Ovary (tissue), 10 donors: ENCODE measurements at places on chromosomes 11 and 22. TPM values are rescaled to one million over a fixed set of nuclear protein-coding genes. Genes with fewer than 3 reads are reported as not detected.

OR4P4 gene
- not detected for polyA plus RNA-seq

SLC5A1 gene
- polyA plus RNA-seq: 0.05 TPM

GRCh38 chr11:64649291-64649697, 58.3 kb downstream of the SLC22A12 start:
- peak; percentile 58 for DNase-seq

- DNase-seq: no peak
Observed at GRCh38 chr11:102487214-102487613, 34.6 kb upstream of the TMEM123 start.

DNA sequence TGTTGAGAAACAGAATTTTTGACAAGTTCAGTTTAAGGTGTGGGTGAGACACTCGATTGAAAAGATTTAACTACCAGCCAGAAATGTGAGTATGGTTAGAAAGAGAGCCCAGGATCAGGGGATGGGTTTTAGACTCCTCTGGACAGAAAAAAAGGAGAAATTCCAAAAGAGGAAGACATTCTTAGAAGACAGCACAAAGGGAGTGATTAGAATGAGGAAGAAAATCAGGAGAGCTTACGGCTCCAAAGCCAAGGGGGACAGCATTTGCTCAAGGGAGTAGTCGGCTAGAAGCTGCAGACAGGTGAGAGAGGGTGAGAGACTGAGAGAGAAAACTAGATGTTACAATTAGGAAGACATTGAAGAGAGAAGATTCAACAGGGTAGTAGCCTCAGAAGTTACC, 166.1 kb downstream of the ADAMTS15 start:
- DNase-seq: no peak

GRCh38 chr22:44892803-44893730, 116.7 kb downstream of the PHF21B start:
- no peak for DNase-seq

GRCh38 chr11:113278925-113279324, 35.5 kb upstream of the TTC12 start:
- no peak for DNase-seq
